ENCODE measurements at places on chromosomes 4 and X. TPM values are rescaled to one million over a fixed set of nuclear protein-coding genes. Genes with fewer than 3 reads are reported as not detected.

GRCh38 chr4:89685690-89686089 lies 151.3 kb downstream of the SNCA start:
- H3K27ac ChIP-seq: no peak overlapping the region
- DNase-seq: no peak
- H3K4me1 ChIP-seq: no peaks in the 10 kb centered on the region
- H3K27me3 ChIP-seq: peaks cover 4% of the 10 kb centered on the region

- no peaks in the 10 kb centered on the region for H3K36me3 ChIP-seq
- DNase-seq: no peak
- H3K4me1 ChIP-seq: no peaks in the 10 kb centered on the region
- H3K4me3 ChIP-seq: no peak overlapping the region
- no peak overlapping the region for H3K27ac ChIP-seq
- no peaks in the 10 kb centered on the region for H3K27me3 ChIP-seq
Measured at GRCh38 chr4:111506706-111507105, 638.5 kb upstream of the FAM241A start.

- no peaks in the 10 kb centered on the region for H3K36me3 ChIP-seq
- H3K4me3 ChIP-seq: no peak overlapping the region
- no peaks in the 10 kb centered on the region for H3K4me1 ChIP-seq
- no peaks in the 10 kb centered on the region for H3K27me3 ChIP-seq
- H3K27ac ChIP-seq: no peak overlapping the region
Measured at GRCh38 chr4:70239884-70240591, 2.4 kb upstream of the CSN3 start.

- H3K4me1 ChIP-seq: peaks cover 1% of the 10 kb centered on the region
- peaks cover 9% of the 10 kb centered on the region for H3K27me3 ChIP-seq
- no peak overlapping the region for H3K4me3 ChIP-seq
- no peak for DNase-seq
Measured at GRCh38 chr4:25484243-25484721, 107.2 kb downstream of the ANAPC4 start.

DNA sequence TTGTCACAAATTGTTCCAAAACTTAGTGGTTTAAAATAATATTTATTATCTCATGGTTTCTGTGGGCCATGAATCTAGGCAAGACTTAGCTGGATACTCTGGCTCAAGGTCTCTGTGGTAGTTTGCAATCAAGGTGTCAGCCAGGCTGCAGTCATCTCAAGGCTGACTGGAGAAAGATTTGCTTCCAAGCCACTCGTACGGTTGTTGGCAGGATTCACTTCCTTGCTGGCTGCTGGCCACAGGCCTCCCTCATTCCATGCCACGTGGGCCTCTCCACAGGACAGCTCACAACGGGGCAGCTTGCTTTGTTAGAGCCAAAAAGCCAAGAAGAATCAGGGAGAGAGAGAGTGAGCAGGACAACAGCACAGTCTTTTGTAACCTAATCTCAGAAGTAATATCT lies 101.4 kb downstream of the WWC2 start:
- H3K36me3 ChIP-seq: peaks cover 2% of the 10 kb centered on the region
- H3K4me1 ChIP-seq: no peaks in the 10 kb centered on the region
- no peak overlapping the region for H3K4me3 ChIP-seq
- H3K27ac ChIP-seq: no peak overlapping the region
- DNase-seq: no peak

GRCh38 chr4:148831945-148832344 lies 389.7 kb upstream of the NR3C2 start:
- no peak overlapping the region for H3K4me3 ChIP-seq
- no peaks in the 10 kb centered on the region for H3K36me3 ChIP-seq
- no peak for DNase-seq
- H3K27me3 ChIP-seq: no peaks in the 10 kb centered on the region
- no peaks in the 10 kb centered on the region for H3K4me1 ChIP-seq

GRCh38 chr4:142378179-142378578 lies 467.9 kb downstream of the INPP4B start:
- no peak for DNase-seq
- peaks cover 18% of the 10 kb centered on the region for H3K36me3 ChIP-seq

DNA sequence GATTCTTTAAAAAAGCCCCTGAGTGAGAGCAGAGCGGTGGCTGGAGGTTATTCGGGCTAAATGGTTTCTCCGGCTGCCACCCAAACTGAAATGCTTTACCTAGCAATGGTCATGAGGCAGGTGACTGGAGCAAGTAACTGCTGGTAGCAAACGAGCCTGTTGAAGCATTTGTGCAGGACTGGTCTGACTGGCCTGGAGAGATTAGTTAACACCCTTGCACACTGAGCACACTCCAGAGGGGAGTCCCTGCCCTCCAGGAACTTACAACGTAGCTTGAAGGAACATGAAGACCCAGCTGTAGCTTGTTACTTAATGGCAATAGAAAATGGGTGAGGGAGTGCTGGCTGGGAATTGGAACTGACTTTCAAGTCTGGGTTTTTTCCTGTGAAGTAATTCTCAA lies 40.4 kb downstream of the CCNG2 start:
- H3K36me3 ChIP-seq: no peaks in the 10 kb centered on the region
- H3K27me3 ChIP-seq: no peaks in the 10 kb centered on the region
- peaks cover 22% of the 10 kb centered on the region for H3K4me1 ChIP-seq
- H3K4me3 ChIP-seq: no peak overlapping the region
- H3K27ac ChIP-seq: no peak overlapping the region
- DNase-seq: no peak

- H3K27me3 ChIP-seq: no peaks in the 10 kb centered on the region
- no peak overlapping the region for H3K4me3 ChIP-seq
- peaks cover 11% of the 10 kb centered on the region for H3K36me3 ChIP-seq
- no peak overlapping the region for H3K27ac ChIP-seq
- no peak for DNase-seq
Measured at GRCh38 chr4:121860121-121860520, 10.2 kb downstream of the BBS7 start.

- no peaks in the 10 kb centered on the region for H3K4me1 ChIP-seq
- H3K36me3 ChIP-seq: no peaks in the 10 kb centered on the region
- H3K4me3 ChIP-seq: no peak overlapping the region
- H3K27ac ChIP-seq: no peak overlapping the region
Measured at GRCh38 chr4:141079393-141079930, 53.8 kb downstream of the RNF150 start.

- peaks cover 37% of the 10 kb centered on the region for H3K36me3 ChIP-seq
- no peak overlapping the region for H3K4me3 ChIP-seq
- H3K27me3 ChIP-seq: no peaks in the 10 kb centered on the region
- DNase-seq: no peak
- peaks cover 2% of the 10 kb centered on the region for H3K4me1 ChIP-seq
- no peak overlapping the region for H3K27ac ChIP-seq
Measured at GRCh38 chr4:15636818-15637217, 18.3 kb downstream of the FBXL5 start.

FRAS1 gene
- not detected for total RNA-seq

NFKB1 gene
- 122 TPM for total RNA-seq

COX7B2 gene
- not detected for total RNA-seq

C4orf51 gene
- not detected for total RNA-seq

CORIN gene
- 0.56 TPM for total RNA-seq

UGT8 gene
- total RNA-seq: 0.40 TPM

CLDN22 gene
- not detected for total RNA-seq

ZNF732 gene
- not detected for total RNA-seq

Data from activated CD4-positive, alpha-beta memory T cell treated with anti-CD3 and anti-CD28 coated beads for 36 hours (primary cell).